H1 (cell line): ENCODE measurements at places on chromosomes 5 and 9.

GRCh38 chr5:149387982-149388381 lies 8.9 kb upstream of the IL17B start:
- no peak for DNase-seq

- no peak for DNase-seq
Observed at GRCh38 chr5:33238826-33239695, 201.7 kb upstream of the TARS1 start.

DNA sequence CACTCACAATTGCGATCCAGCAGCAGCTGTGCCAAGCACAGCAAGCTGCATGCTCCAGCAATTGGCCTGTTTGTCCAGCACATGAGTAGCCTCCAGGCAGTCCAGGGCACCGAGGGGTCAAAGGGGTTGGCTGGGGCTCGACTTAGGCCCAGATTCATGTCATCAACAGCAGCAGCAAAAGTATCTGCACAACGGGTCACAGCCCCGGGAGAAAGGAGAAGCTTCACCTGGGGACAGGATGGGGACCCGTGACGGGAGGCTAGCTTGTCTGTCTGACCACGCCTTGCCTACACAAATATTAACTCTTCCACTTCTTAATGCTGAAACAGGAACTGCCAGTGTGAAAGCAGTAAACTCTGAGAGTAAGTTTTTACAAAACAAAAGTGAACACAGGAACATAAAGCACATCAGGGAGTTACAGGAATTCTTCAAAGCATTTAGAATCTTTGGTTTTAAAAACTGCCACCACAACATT lies 191.2 kb downstream of the PIK3R1 start:
- DNase-seq: peak; percentile 44

- DNase-seq: no peak
Observed at GRCh38 chr5:5980538-5980895, 397.8 kb downstream of the MED10 start.

DNA sequence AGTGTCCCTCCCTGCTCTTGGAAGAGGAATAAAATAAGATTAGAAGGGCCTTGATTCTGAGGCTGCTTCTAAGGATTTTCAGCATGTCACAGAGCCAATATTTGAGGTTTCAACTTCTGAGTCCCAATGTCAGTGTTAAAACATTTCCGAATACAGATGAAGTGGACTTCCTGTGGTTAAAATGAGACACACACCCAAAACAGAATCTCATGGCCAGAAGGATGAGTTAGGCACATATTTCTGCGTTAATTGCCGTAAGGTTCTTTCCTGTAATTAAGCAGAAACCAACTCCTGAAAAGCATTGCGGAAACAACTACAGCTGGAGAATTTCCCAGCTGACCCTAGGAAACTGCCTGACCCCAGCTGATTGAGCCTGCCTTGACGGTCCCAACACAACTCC lies 10.4 kb upstream of the ZNF354B start:
- no peak for DNase-seq
